ENCODE measurements at places on chromosomes 11 and 22.

DNA sequence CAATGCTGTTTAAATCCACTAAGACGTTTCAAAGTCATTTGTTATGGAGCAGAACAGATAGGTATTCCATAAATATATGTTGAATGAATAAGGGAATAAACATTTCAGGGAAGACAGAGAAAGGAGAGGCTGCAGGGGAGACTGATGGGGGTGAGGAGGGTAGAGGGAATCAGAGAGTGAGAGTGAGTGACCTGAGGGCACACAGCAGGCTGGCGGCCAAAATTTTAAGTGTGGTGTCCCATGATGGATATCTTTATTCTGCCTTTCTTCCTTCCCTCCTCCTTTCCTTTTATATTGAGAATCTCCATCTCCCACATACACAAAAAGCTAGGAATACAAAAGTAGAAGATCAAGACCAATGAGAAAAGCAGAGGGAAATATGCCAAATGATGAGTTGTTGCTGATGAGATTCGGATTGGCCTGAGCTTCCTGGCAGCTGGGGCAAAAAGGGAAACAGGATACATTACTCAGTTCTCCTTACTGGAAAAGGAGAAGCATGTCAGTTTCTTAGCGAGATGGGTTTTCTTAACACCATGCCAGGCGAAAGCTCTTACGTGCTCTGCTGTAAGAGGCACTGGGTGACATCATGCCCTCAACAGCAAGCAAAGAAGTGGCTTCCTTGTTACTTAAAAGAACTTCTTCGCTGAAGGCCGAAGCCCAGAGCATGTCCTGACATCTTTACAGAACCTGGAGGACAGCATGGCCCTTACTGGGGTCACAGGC lies 11.2 kb upstream of the CYTH4 start:
- DNase-seq = peak; percentile 27

DNA sequence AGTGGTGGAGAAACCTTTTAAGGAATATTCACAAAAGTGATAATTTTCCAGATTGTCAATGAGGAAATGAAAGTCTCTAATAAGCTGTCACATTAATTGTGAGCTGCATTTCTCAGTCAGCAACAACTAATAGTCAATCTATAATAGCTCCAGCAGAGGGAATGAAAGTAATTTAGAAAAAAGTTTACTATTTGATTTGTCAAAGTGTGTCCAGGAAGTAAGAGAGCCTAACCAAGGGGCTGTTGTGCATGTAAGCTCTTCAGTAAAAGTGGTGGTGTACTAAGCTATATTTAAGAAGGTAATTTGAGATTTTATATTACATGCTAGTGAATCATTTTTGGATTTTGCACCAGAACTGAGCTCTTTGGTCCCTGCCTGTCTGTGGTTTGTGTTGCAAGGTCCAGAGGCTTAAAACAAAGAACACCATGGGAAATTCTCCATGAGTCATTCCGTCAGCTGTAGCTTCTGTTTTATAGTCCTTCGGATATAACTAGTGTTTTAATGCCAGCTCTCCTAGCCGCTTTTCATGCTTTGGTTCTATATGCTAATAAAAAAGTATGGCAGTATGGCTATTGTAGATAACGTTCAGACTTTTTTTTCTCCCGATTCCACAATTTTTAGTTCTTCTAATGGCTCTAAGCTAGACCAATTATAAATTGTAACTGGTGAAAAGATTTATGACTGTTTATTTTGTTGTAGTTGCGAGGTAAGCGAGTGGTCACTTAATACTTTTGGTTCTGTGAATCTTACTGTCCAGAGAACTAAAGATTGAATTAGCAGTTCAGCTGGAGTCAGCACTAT lies 64.6 kb downstream of the ARHGEF12 start:
- peak; percentile 99 for DNase-seq

DNA sequence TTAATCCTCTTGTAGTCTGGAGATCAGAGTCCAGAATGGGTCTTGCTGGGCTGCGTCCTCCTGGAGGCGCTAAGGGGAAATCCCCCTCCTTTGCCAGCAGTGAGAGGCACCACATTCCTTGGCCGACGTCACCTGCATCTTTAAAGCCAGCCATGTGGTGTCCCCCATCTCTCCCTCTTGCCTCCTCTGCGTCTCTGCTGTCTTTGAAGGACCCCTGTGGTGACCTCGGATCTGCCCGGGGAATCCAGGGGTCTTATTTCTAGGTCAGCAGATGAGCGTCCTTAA lies 27.2 kb upstream of the PARVB start:
- DNase-seq = no peak

DNA sequence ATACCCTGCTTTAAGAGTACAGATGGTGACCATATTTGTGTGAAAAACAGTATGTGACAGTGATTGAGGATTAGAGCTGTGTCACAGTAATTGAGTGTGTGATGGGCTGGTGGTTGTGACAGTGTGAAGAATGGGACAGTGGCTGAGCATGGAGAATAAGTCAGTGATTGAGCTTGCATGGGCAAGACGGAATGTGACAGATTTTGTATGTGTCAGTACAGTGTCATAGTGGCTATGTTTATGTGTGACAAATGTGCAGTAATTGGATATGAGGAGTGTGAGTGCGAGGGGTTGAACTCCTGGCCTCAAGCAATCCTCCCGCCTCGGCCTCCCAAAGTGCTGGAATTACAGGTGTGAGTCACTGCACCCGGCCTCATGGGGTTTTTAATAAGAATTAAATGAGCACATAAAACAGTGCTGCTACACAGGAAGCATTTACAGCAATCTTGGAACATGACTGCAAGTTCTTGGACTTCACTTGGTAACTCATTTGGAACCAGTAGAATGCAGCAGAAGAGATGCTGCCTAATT lies 583 bp upstream of the RRAS2 start:
- DNase-seq = no peak

- DNase-seq = no peak
Observed at GRCh38 chr11:130029137-130029536, 26.5 kb upstream of the PRDM10 start.
